ENCODE measurements at places on chromosomes 5 and 9.

DNA sequence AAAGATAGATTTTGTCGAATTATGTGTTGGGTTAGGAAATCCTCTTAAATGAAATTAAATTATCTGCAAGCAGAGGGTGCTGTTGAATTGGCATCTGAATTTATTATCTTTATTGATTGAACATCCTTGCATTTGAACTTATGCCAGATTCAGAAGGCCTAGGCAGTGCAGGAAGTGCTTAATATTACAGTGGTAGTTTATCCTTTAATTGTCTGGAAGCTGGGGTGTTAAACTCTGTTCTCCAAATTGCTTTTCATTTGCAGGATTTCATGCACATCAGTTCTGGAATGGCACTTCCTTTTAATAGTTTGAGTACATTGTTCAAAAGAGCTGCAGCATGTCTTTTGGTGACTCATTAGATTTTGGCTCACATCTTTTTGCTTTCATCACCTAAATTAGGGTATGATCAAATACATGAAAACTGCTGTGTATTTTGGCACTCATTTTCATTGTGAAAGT lies 186.3 kb downstream of the KDM4C start:
- no peak for DNase-seq

GRCh38 chr5:180553530-180553929 lies 37.8 kb downstream of the SCGB3A1 start:
- DNase-seq: no peak

- no peak for DNase-seq
Observed at GRCh38 chr5:159936686-159937329, 20.5 kb downstream of the ADRA1B start.

DNA sequence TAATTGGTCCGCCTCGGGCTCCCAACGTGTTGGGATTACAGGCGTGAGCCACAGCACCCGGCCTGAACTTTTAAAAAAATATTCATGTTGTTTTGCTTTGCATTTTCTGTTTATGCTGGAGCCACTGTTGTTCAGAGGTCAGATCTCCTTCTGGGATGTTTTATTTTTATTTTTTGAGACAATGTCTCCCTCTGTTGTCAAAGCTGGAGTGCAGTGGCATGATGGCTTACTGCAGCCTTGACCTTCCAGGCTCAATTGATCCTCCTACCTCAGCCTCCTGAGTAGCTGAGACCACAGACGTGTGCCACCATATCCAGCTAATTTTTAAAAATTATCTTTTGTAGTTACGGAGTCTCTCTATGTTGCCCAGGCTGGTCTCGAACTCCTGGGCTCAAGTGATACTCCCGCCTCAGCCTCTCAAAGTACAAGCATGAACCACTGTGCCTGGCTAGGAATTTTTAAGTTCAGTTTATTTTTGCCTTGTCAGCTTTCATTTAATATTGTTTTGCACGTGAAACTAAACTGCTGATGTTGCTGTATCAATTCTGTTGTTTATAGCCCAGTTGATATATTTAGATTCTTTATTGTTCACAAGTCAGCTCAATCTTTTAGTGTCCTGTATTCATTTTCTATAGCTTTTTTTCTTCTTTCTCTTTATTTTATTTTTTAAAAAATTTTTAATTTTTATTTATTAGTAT lies 13.7 kb downstream of the TMEFF1 start:
- DNase-seq: no peak

- DNase-seq: no peak
Observed at GRCh38 chr5:179605026-179605833, 18.2 kb downstream of the HNRNPH1 start.

DNA sequence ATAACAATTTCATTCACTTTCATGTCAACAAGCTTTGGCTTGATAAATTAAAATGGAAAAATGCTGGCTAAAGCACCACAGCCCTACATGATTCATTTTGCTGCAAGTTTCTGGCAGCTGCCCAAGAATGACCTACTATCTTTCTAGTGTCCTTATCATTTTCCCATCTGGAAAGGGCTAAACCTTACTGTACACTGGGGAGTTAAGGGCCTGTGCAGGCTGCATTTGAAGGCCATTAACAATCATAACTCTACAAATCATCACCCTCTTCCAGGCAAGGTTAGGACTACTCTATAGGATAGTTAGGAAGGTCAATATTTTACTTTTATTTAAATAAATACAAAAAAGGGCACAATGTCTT lies 579.7 kb upstream of the ZNF608 start:
- peak; percentile 89 for DNase-seq

- no peak for DNase-seq
Observed at GRCh38 chr9:107881626-107882300, 392.2 kb upstream of the KLF4 start.

DNA sequence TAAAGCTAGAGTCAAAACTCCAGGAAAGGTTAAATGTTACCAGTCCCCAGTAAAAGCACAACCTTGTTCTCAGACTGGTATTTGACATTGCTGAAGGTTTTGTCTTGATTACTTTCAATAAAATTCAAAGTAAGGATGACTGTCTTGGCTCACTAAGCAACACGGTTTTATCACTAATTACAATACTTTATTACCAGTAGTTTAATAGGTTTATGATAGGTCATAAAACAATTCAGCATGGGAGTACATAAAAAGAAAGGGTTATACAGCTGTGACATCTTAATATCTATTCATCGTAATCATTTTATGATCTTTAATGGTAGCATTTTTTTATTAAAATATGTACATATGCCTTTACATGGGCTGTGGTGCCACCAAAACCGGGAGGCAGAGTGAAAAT lies 370.7 kb upstream of the IRX2 start:
- DNase-seq: no peak

DNA sequence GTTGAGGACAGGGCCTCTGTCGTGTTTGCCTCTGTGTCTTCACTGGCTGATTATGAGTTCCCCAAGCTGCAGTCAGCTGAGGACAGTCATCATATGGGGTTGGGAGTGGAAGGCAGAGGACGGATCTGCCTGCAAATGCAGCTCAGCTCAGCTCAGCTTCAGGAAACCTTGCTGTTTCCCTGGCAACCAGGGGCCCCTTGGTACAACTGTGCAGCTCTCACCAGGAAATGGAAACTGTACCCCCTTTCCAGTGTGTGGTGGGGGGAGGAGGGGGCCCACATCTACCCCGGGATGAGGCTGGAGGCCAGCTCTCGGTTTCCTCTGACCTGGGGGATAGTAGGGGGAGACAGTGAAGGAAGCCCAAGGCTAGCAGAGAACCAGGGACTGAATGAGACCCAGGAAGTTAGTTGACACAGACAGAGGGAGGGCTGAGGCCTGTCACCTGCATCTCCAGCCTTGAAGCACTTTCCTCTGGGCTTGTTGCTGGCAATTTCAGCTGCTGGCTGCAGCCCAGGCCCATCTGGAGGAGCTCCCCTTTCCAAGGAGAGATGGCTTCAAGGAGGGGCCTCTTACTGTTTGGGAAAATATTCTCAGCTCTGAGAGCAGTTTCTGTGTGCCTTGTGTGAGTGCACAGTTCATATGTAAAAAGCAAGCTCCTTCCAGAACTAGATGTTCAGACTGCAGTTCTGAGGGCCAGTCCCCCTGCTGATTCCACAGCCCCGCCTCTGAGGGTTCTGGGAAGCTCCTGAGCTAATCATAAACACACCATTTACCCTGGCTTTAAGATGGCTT lies 6.9 kb downstream of the ANXA6 start:
- no peak for DNase-seq

- no peak for DNase-seq
Observed at GRCh38 chr9:89177944-89178829, at the start of gene SHC3. SHC3 (minus strand) TSS chr9:89178818; CDS start chr9:89178460, 358 bp downstream.

DNA sequence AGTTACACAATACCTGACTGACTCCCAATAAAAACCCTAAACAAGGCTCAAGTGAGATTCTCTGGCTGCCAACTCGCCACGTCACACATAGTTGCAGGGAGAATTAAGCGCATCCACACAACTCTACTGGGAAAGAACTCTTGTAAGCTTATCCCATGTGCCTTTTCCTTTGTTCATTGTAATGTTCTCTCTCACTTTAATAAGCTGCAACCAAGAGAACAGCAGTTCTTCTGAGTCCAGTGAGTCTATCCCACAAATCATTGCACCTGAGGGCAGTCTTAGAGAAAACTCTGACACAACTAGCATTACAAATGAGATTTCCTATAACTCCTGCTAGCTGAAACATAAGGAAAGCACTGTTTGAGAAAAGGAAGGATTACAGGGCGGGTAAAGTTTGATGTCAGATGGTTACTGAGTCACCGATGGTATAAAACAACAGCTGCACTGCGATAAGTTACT lies 27.4 kb downstream of the CENPK start:
- no peak for DNase-seq

DNA sequence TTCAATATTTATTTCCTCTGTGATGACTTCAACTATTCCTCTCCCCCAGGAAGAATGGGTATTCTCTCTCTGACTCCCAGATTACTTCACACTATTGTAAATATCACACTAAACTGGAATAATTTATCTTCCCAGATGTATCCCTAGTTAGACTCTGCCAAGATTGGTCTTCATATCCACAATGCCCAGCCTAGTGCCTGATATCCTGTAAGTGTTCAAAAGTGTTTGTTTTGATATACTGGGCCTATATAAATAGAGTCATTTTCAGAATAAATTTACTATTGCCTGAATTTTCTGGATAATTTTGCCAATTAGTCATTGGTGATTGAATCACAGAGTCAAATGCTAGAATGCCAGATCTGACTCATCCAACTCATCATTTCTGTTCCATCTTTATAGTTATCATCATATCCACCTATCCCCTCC lies 143.7 kb upstream of the TNC start:
- DNase-seq: no peak

DNA sequence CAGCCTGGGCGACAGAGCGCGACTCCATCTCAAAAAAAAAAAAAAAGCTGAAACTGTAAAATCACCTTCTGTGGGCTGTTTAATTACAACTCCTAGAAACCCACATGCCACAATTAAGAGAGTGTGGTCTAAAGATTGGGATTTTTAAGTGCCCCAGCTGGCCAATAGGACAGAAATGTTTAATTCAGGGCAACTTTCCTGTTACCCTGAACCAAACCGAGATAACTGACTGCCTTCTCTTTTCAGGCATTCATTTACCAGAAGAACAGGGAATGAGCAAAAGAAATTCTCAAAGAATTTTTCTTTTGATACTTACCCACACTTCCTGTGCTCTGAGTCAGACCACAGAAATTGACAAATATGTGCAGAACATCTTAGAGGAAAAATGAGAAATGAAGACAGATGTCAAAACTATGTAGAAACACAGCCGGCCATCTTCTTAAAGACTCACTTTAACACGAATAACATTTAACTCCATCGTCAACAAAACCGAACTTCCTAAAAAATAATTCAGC lies 221.3 kb upstream of the DAPK1 start:
- DNase-seq: no peak

- DNase-seq: no peak
Observed at GRCh38 chr9:18208166-18209059, 265.5 kb upstream of the ADAMTSL1 start.

DNA sequence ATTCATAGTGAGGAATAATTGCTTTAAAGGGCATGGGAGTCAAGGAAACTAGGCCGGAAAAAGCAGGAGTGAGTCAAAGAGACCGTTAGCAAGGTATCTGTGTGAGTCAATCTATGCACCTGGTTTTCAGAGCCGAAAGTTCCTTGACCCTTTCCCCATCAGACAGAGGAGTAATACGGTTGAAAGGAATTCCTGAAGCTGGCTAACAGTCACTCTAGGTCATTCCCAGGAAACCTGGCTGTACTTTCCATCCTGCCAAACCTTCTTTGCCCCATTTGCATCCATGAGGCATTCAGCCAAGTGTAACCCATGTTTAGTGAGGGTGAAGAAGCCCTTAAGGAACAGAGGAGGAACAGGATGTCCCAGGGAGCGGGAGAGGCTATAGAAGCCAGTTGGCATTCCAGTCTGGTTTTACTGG lies 16.2 kb downstream of the RBM18 start:
- DNase-seq: no peak

GRCh38 chr9:107707915-107708441 lies 218.4 kb upstream of the KLF4 start:
- no peak for DNase-seq

GRCh38 chr5:67178085-67178484 lies 18.5 kb downstream of the CD180 start:
- DNase-seq: no peak

DNA sequence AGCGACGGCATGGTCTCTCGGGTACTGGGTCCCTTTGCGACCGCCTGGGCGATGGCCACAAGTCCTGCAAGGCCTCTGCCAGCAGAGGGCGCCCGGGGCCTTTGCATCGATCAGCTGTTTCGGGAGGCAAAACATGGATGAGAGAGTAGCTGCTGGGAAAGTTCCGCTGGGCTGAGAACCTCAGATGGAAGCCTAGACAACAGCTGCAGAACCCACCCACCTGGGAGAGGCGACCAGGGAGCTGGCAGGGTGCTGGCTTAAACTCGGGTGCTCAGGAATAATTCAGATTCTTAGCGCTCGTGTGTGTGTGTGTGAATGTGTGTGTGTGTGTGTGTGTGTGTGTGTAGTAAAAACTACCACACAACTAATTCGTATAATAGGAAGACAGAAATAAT lies 50.0 kb downstream of the TRIM32 start:
- DNase-seq: peak; percentile 46

DNA sequence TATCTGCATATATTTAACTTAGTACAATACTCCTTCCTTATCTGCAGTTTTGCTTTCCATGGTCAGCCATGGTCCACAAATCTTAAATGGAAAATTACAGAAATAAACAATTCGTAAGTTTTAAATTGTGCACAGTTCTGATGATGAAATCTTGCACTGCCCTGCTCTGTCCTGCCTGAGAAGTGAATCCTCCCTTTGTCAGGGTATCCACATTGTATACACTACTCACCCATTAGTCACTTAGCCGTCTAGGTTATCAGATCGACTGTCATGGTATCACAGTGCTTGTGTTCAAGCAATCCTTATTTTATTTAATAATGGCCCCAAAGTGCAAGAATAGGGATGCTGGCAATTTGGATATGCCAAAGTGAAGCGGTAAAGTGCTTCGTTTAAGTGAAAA lies 8.3 kb upstream of the YTHDC2 start:
- no peak for DNase-seq

DNA sequence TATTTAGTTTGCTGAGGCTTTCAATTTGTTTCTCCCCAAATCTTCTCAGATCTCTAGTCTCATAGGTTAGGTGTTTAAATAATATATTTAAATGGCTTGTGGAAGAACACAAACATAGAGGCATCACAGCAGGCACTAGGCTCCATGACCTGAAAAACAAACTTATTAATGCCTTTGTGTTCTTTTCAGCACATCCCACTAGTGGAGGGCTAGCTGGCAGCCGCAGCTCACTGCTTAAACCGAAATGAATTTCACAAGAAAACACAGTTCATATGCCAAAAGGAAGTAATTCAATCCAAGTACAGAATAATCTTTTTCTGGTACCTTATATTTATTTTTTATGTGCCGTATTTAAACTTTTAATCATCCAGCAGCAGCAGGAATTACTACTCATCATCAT lies 382.5 kb downstream of the PLK2 start:
- DNase-seq: no peak

GRCh38 chr5:66299463-66299862 lies 155.4 kb downstream of the SREK1 start:
- DNase-seq: no peak

GRCh38 chr9:97405551-97405950 lies 6.3 kb upstream of the TDRD7 start:
- DNase-seq: no peak

- DNase-seq: no peak
Observed at GRCh38 chr9:81465468-81466011, 223.8 kb downstream of the TLE1 start.

Measured in NCI-H187 (cell line).